ENCODE measurements at places on chromosomes 1 and 21.

- DNase-seq, result no peak
Measured at GRCh38 chr1:15656464-15656863, 27.7 kb upstream of the PLEKHM2 start.

- no peak for DNase-seq
Measured at GRCh38 chr1:10610901-10611600, 136.3 kb downstream of the PEX14 start.

DNA sequence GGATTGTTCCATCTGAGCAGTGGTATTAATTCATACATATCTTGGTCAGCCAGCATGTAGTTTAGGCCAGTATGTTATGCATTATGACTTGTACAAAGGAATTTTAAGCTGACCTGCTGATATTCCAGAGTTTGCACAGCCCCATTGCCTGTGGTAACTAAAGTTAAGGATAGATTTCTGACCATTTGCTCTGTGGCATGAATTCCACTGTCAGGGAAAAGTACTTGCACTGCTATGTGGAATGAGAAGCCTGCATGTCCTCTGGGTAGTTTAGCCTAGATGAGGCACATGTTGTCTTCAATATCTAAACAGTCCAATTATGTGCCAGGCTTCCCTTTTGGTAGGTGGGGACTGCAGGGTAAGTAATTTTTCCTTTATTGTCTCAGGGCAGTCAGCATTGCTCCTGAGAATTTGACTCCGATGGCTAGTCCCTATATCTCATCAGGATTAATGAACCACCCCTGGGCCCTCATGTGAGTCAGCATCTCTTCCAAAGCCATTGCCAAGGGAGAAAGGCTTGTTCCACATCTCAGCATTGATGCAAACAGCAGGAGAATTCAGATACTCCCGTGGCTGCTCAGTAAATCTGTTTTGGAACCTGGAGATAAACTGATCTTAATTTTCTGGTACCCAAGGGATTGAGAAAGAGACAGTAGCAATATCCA is 30.2 kb downstream of the NEK7 start:
- DNase-seq, result no peak

GRCh38 chr1:155859881-155860871 is 809 bp downstream of the SYT11 start:
- peak; percentile 25 for DNase-seq

DNA sequence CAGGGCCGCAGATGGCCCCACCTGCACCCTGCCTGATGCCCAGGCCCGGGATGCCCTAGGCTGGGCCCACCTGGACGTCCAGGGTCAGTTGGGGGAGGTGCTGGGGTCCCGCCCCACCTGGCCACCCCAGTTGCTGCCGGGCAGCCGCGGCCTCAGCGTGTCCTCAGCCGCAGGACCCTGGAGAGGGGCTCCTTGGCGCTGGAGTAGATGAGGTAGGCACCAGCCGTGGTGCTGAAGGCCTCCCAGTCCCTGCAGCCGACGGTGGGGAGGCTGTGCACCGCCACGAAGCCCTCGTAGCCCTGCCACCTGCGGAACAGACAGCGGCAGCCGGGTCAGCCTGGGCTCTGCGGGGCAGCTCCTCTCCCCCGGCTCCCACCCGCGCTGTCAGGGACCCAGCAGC is 40.4 kb downstream of the KRTAP10-1 start:
- no peak for DNase-seq

- DNase-seq, result no peak
Measured at GRCh38 chr1:226549094-226549936, 751 bp downstream of the STUM start.

DNA sequence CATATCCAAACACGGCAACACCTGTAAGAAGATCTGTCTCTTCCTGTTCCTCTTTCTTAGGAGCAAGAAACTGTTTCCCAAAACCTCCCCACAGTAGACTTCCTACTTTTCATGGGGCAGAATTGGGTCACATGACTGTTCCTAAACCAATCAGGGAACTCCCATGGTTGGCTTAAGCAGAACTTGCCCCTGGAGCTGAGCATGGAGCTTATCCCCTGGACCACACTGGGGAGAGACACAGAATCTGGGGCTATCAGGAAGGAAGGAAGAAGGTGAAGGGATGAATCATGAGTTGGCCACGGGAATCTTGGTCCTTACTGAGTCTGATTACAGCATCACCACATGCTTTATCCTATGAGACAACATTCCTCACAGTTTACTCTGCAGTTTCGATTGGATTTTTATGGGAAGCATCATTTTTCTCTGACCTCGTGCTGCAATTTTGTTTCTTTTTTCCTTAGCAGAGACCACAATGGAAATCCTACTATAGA is 81.8 kb downstream of the CDC7 start:
- no peak for DNase-seq

- DNase-seq, result no peak
Measured at GRCh38 chr1:19768353-19769210, 31.1 kb downstream of the TMCO4 start.

DNA sequence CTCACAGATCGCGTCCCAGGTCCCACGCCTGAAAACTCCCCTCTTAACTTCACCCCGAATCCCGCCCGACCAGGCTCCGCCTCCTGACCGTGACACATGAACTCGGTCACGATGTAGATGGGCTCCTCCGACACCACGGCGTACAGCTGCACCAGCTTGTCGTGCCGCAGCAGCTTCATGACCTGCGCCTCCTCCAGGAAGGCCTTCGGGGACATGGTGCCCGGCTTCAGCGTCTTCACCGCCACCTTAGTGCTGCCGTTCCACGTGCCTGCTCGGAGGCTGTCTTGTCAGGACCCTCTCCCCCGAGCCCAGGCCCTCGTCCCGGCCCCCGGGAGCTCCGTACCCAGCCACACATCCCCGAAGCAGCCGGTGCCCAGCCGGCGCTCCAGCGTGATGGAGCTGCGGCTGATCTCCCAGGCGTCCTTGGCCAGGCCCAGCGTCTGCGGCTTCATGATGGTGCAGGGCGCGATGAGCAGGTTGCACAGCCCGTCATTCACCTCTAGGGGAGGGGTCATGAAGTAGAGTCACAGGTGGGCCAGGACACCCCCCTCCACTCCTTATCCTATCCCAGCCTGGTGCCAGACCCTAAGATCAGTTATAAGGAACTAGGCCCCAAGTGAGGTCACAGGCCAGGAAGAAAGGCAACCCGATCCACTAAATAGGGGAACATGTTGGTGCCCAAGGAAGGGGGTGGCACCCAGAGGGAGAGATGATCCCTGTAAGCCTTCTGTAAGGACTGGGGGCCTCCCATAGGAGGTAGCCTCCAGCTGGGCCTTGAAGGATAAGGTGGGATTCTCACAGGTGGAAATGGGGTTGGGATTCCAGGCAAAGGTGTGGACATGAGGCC is 11.6 kb upstream of the AHDC1 start:
- no peak for DNase-seq

DNA sequence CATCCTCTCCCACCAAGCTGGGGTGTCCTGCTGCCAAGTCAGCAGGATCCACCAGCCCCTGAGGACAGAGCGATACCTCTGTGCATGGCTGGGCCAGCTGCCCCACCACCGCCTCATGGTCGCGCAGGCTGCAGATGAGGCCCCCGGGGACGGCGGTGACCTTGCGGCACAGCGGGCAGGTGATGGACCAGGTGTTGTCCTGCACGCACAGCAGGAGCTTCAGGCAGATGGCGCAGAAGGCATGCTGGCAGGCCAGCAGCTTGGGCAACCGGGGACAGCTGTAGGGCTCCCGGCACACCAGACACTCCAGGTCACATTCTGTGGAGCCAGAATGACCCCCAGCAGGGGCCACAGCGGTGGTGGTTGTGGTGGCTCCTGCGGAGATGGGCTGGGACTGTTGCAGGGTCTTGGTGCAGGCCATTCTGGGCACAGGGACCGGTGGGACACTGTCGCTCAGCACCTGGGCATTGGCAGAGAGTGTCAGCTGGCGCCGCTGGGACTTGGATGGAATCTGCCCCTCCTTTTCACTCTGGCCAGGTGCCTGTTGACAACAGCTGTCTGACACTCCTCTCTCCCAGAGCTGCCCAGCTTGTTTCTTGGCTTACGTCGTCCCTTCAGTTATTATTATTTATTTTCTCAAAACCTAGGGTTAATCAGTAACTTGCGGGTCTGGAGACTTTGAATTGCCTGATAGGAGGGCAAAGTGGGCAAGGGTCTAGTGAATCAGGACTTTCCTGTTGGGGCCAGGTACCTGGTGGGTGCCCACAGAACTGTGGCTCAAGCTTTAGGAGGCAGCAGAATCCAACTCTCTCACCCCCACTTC is at the start of gene RNF186:
TSS of gene RNF186 (minus strand) at position 603 of the 823 bp plus-strand sequence. CDS start at position 421, 182 bp downstream.
- DNase-seq, result no peak

DNA sequence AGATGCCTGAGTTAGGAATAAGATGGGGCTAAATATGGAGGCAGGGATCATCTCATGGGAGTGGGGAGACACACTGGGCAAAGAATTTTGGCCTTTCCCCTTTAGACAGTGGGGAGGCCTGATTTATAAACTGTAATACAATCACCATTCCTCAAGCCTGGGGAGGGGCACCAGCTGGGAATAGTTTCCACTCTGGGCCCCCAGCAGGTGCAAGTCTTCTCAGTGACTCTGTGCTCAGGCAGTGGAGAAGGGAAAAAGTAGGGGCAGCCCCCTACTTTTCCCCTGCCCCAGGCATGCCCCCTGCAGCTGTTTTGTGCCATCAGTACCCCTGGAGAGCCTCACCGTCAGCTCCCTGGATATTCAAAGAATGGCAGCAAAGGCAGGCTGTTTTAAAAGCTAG is 19.1 kb downstream of the COA7 start:
- no peak for DNase-seq

All from activated CD4-positive, alpha-beta T cell treated with anti-CD3 and anti-CD28 coated beads, Interleukin-2, amount 50 U/mL, for 4 hours (primary cell).